AG04450 (cell line): ENCODE measurements at places on chromosomes 1 and 21.

DNA sequence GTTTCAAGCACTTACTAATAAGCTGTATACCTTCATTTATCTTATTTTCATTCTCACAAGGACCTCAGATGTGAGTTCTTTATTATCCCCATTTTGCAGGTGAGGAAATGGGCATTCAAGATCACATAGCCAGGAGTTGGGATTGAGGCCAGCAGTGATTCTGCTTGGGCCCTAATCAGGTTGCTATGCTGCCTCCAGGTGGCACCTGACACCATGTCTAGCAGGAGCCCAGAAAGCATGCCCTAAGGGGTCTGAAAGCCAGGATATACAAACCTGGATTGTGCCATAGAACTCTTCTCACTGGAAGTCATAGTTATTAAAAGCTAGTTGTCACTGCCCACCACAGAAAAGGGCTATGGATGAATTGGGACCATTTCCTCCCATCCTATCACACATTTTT lies 61.1 kb downstream of the FYB2 start:
- no peak for DNase-seq

DNA sequence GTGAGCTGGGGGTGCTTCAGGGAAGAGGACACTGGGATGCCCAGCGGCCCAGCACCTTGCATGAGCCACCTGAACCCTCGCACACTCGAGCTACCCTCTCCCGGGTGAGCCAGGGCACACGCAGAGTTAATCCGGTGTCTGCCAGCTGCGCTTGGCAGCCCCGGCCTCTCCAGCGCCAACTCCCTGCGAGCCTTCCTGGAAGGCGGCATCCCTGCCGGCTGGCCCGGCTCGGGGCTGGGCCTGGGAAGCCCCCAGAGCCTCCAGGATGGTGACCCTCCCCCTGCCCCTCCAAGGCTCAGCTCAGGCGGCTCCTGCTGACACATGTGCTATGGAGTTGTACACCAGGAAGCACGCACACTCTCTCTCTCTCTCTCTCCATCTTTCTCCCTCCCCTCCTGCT lies 48.7 kb downstream of the RAP1GAP start:
- no peak for DNase-seq

DNA sequence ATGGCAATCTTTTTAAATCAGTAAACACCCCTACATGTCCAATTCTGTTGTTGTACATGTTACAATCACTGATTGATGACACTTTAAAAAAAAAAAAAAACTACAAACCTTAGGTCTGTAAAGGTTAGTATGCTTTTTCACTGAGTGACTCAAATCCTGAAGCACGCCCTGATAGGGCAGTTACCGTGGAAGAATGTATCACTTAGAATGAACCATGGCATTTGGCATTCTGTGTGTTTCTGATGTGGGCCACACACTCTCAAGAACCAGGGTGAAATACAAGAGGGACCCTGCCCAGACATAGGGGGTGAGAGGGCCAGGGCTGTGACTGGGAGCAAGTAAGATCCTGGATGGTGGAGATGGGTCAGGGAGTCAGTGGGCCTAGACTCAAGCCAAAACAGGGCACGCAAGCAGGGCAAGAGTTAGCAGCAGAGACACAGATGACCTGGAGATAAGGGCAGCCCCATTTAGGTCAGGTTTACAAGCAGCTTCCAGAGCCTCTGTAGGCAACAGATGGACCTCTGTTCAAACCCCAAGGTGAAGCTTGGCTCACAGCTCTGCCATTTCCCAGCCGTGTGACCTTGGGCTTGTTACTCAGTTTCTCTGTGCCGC lies 47.6 kb upstream of the DMRTB1 start:
- no peak for DNase-seq

DNA sequence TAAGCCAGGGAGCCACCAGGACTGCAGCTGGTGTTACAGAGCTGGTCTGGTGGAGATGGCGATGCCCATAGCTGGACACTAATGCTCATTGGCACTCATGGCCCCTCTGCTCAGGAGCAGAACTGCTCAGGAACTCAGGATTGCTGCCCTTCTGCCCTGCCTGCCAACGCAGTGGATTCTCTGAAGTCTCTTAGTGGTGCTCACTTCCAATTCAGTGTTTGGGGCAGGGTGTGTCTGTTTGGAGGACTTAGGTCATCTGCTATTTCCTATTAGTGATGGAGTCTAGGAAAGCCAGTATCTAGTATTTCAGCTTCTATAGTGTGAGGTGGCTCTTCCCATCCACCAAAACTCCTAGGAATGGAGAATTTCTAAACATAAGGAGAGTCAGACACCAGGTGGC lies 29.1 kb downstream of the S100A10 start:
- DNase-seq = no peak

DNA sequence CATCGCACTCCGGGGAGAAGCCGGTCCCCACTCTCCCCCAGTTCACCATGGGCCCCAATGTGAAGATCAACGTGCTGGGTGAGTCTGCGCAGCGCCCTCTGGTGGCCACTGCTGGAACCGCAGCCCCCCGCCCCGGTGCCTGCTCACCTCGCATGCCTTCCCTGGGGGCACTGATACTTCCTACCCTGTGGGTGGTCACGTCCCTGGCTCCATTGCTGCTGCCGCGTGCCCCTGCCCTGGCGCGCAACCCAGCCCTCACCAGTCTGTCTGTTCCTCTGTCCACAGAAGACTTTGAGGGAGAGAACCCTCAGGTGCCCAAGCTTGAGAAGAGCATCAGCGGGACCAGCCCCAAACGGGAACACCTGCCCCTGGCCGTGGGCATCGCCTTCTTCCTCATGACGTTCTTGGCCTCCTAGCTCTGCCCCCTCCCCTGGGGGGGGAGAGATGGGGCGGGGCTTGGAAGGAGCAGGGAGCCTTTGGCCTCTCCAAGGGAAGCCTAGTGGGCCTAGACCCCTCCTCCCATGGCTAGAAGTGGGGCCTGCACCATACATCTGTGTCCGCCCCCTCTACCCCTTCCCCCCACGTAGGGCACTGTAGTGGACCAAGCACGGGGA lies 7.6 kb downstream of the EFNA3 start:
- DNase-seq = no peak

- DNase-seq = no peak
These were observed 102.9 kb upstream of the IRF2BP2 start for GRCh38 chr1:234712891-234713305.

GRCh38 chr1:69305621-69306020 lies 262.1 kb upstream of the LRRC7 start:
- DNase-seq = no peak

- no peak for DNase-seq
These were observed 5.3 kb downstream of the IGSF9 start for GRCh38 chr1:159940006-159940620.

DNA sequence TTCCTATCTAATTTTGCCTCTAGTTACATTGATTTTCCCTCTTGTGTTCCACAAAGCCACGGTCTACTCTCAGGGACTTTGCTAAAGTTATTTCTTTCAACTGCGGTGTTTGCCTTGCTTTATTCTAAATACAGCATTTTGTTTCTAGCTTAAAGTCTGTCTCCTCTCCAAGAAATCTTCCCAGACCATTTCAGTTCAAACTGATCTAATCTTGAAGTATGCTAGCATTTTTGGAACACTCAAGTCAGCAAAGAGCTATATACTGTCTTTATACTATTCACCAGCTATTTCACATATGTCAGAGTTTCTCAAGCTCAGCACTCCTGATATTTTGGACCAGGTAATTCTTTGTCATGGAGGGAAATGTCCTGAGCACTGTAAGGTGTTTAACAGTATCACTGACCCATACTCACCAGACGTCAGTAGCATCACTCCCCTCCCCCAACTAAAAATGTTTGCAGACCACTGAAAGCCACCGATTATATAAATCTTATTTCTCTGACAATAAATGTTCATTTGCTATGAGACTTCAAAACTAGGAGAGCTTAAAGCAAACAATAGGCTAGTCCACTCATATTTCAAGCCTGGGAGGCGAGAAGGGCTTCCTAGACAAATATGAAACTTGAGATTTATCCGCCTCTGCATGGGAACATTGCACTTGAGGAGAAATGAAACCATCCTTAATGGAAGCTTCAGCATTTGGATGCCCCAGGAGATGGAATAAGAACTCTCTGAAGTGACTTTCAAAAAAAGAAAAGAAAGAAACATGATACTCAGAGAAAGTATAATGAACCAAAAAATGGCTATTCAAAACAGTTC lies 81.1 kb downstream of the KIAA0319L start:
- DNase-seq = no peak

DNA sequence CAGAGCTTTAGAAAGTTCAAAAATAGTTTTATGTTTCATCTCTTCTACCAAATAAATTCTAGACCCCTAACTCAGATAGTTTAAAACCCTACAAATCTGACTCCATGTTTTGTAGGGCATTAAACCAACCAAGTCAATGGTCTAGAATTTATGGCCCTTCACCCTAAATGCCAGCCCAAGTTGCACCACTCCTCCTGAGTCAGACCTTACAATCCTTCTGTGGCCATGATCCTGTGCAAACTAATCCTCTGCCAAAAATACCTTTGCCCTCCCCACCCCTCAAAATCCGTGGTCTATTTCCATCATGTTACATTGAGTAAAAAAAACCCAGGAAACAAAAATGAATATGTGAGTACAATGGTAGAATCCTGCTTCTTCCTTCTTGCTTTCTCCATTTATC lies 179.3 kb downstream of the NR5A2 start:
- no peak for DNase-seq

DNA sequence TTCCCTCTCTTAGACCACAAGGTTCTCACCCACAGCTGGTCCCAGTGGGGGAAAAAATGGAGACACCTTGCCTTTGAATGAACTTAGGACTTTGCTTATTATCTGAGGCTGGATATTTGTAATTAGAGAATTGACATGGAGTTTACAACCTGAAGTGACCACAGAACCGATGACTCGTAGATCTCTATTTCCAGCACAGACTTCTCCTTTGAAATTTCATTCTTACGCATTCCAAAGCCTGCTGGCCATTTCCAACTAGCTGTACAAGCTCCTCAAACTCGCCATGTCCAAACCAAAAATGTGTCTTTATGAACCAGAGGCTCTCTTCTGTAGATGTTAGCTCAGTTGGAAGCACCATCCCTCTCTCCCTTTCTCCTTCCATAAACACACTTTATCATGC lies 12.0 kb downstream of the RAB7B start:
- peak; percentile 15 for DNase-seq
